Activated T-helper 1 cell treated with anti-CD3 and anti-CD28 coated beads, Interleukin-12 subunit alpha, Interleukin-12 subunit beta, Interleukin-2, Interleukin-4 antibody, amounts not matched to agents 30 ng/mL and 10 ng/mL and 1 ng/mL, durations not matched to agents 14 hours and 24 hours and 36 hours (primary cell): ENCODE measurements at places on chromosomes 6 and 20.

GRCh38 chr6:6891125-6891721, 216.5 kb upstream of the RREB1 start:
- DNase-seq: no peak

- no peak for DNase-seq
Observed at GRCh38 chr6:56204134-56204533, 43.2 kb downstream of the COL21A1 start.

GRCh38 chr20:45032781-45033180, 66.5 kb downstream of the STK4 start:
- no peak for DNase-seq

GRCh38 chr6:144485531-144485930, 200.4 kb downstream of the UTRN start:
- DNase-seq: no peak

DNA sequence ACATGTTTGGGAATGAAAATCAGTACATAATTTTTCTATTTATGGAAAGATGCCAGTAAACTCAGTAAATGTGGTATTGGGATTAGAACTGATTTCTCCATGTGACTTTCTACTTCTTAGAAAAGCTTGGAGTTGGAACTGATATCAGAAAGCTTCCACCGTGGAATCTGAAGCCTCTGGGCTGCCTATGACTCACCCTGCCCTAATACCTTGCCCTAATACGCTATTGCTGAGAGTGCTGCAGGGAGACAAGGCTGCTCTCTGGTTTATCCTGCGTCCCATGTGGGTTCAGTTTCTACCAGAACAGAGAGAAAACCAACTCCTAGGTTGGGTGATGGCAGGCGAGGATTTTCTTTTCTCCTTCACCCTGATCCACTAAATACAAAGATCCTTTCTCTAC, 3.3 kb upstream of the STMND1 start:
- no peak for DNase-seq
